ENCODE measurements at places on chromosomes 1 and 21. TPM values are rescaled to one million over a fixed set of nuclear protein-coding genes. Genes with fewer than 3 reads are reported as not detected.

GRCh38 chr1:232249861-232250777 is 379.8 kb downstream of the SIPA1L2 start:
- no peak for DNase-seq

DNA sequence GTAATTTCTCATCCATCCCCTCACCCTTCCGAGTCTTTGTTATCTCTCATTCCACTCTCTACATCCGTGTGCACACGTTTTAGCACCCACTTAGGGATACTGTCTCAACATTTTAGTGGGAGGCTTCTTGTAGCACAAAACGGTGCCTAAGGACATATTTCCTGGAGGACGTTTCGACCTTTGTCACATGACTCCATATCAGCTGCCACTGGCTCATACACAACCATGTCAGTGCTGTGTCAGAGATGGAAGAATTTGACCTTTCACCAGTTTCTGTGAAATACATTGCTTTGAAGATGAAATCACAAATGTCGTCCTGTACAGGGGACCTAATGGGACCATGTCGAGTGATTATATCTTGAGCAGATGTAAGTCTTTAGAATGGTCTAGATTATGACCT is 15.6 kb downstream of the B3GALT5 start:
- no peak for DNase-seq

DNA sequence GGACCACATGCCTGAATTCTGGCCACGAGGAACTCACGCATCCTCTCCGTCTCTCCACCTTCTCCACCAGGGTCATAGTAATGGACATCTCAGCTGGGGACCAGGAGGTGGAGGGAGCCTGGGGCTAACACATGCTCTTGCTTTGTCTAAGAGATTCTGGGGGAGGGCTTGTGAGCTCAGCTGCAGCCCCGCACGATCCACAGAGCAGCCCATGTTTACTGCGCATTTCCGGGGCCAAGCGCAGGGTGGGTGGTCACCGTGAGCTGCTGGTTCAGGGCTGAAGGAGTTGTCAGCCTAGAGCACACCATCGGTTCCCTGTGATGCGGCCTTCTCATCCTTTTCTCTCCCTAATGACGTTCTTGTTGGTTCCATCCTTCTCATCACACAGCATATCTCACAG is 7.5 kb upstream of the TFF2 start:
- no peak for DNase-seq

DNA sequence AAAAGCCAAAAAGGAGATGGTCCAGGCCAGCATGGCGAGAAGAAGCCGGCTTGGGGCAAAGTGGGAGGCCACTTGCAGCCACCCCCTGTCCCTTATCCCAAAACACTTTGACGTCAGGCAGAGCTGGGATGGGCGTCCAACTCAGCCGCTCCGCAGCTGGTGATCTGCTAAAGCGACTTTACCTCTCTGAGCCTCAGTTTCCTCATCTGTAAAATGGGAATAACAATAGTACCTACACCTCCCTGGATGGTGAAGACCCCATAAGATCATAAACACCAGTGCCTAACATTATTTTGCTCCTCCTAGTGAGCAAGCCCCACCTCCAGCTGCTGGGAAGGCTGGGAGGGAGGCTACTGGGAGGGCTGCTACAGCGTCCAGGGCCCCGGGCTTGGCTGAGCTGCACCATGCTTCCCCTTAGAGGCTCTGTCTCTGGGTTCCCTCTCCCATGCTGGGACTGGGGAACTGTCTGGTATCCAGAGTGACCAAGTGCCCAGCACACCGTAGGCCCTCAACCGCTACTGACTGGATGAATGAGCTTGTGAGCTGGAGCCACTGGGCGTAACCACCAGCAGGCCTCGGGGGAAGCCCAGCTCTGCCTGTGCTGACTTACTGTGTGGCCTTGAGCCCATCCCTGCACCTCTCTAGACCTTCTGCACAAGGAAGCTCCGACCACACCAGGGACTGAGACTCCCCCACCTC is 18.3 kb downstream of the IFFO2 start:
- no peak for DNase-seq

DNA sequence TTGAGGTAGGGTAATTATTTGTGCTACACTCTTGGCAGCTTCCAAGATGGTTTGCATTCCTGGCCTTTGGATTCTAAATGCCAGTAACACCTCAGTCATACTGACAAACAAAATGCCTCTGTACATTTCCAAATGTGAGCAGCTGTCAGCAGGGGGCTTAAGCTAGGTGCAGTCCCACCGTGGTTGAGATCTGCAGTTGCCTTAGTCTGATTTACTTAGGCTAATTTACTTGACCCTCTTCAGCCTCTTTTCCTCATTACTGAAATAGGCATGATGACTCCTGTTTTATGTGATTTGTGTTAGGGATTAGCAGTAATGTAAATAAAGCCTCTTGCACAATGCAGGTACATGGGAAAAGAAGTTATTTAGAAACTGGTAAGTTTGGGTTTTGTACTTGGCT is 13.5 kb upstream of the SPATA1 start:
- DNase-seq: no peak

RCOR3 gene
- 63.0 TPM for total RNA-seq

Data from progenitor cell of endocrine pancreas (in vitro differentiated cells).